ENCODE measurements at places on chromosomes 4 and X. TPM values are rescaled to one million over a fixed set of nuclear protein-coding genes. Genes with fewer than 3 reads are reported as not detected.

- no peak for DNase-seq
Measured at GRCh38 chrX:57652705-57653104, 27.4 kb downstream of the NLRP2B start.

Gene FHL1
- 64.8 TPM for polyA plus RNA-seq

DNA sequence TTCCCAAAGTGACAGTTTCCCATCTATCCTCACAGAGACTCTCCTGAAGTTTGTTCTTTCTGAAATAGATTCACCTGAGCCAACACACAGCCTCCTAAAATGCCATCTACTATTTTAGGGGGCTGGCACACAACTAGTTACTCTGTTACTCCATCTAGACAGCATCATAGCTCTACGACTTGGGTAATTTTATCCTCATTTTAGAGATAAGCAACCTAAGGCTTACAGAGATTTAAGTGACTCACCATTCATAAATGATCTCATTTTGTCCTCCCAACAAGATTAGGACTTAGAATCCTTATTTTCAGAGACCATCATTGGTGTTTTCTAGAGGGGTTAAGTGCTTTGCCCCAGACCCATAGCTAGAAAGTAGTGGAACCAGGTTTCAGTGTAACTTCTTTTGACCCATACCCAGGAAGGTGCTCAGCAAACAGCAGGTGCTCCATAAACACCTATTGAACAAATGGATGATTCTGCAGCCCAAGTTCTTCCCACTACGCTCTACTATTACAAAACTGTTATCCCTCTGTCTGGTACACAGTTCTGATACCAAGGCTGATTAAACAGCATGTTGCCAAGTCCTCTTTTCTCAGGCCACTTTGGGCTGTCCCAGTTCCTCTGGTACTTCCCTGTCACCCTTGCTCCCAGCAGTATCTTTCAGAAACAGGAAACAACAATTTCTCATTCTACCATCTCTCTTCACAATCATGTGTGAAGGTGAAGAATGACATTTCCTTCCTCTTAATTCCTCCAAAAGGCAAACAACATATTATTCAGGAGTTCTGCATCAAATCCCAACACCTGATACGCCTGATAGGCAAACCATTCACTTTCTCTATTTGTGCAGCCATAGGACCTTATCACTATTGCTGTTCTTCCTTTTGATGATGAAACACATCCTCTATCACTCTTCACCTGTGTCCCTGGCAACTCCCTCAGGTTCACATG lies 304.7 kb upstream of the TAPT1 start:
- DNase-seq, result no peak

GRCh38 chr4:186536285-186536684 lies 19.1 kb downstream of the MTNR1A start:
- no peak for DNase-seq

Gene FAM9B
- 0.17 TPM for polyA plus RNA-seq

DNA sequence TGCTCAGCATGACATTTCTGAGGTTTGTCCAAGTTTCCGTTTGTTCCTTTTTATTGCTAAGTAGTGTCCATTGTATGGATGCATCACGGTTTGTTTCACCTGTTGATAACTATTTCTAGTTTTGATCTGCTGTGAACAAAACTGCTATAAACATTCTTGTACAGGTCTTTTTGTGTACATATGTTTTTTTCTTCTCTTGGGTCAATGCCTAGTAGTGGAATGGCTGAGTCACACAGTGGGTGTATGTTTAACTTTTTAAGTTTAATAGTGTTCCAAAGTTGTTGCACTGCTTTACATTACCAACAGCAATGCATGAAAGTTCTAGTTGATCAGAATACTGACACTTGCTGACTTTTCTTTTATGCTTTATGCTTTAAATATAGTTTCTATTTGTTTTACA lies 76.7 kb downstream of the MAOB start:
- DNase-seq, result no peak

Gene LRIT3
- 0.37 TPM for polyA plus RNA-seq

DNA sequence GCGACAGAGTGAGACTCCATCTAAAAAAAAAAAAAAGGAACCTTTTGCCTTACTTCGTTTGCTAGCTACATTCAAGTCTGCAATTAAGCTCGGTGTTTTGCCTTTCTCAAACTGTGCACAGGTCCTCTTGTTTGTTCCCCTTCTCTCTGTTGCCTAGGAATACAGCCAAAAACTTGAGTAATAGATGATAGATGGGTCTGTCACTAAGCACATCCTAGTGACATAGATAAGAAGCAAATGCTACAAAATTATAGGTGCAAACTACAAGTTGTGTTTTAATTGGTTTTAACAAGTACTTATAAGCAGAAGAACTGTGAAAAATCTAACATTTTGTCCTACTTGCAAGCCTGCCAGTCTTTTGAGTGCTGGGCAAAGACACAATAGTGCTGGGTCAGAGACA lies 95.2 kb downstream of the SNCA start:
- DNase-seq, result no peak

GRCh38 chr4:109199585-109199984 lies 102.9 kb downstream of the COL25A1 start:
- DNase-seq, result no peak
